T-helper 2 cell (primary cell): ENCODE measurements at places on chromosomes 1 and 21.

GRCh38 chr1:78691995-78692747 lies 42.5 kb downstream of the IFI44 start:
- DNase-seq = no peak

DNA sequence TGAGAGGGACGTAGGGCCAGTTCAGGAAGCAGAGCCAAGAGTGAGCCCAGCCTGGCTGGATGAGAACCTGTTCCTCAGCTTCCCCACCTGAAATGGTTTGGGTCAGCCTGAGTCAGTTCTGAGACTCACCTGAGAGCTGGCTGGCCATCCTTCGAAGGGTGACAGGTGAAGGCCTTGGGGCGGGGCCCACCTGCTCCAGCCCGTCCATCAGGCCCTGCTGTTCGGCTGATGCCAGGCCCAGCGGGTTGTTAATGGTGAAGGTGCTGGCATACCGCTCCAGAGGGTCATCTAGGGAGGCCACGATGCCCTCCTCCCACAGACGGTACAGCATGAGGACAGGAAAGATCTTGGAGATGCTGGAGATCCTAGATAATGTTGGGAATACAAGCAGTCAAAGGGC lies 14.1 kb downstream of the LACTBL1 start:
- no peak for DNase-seq

DNA sequence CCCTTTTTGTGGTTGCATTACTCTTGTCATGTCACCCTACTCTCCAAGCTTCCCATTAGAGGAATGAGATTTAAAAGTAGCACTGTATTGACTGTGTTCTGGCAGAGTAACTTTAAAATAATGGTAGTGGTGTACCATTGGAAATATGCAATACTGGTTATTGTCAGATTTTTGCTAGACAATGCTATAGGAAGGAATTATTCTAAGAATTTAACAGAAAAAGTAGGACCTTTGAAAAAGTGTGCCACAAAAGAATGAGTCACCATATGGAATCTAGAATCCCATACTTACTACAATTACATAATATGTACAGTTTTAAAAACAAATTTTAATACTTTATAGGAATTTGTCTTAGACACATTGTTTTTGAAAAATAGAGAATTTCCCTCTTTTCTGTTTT lies 13.8 kb downstream of the MIER1 start:
- DNase-seq = no peak

- DNase-seq = no peak
These were observed 745.5 kb downstream of the LRRIQ3 start for GRCh38 chr1:73452522-73452921.

- DNase-seq = no peak
These were observed 35.8 kb upstream of the RUNX1 start for GRCh38 chr21:35084869-35085268.
